NCI-H1417 (cell line): ENCODE measurements at places on chromosomes 3 and 15.

- no peak for DNase-seq
Observed at GRCh38 chr3:16290827-16291196, 25.8 kb downstream of the OXNAD1 start.

GRCh38 chr15:71249986-71250385, 134.7 kb downstream of the THSD4 start:
- no peak for DNase-seq

DNA sequence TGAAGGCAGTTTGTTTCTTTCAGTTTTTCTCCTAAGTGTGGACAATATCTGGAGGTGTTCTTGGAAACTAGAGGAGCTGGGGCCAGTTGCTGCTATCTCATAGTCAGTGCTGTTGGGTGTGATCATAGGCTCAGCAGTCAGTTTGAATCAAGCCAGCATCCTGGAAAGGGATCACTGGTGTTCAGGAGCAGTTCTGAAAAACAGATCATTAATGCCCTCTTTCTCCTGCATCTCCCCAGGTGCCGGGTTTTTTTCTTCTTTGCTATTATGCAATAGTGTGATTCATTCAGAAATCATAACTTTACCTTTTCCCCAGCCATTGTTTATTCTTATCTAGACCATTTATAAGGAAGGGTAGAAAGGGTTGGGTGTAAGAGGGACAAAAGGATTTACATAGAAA, 24.0 kb downstream of the LNP1 start:
- no peak for DNase-seq

- no peak for DNase-seq
Observed at GRCh38 chr3:149968216-149968615, 2.5 kb downstream of the PFN2 start.

GRCh38 chr3:105598042-105598796, 231.5 kb downstream of the ALCAM start:
- DNase-seq: no peak

GRCh38 chr3:195718477-195718984, 2.2 kb upstream of the MUC20 start:
- no peak for DNase-seq

GRCh38 chr15:98000249-98001203, 40.0 kb downstream of the ARRDC4 start:
- no peak for DNase-seq

- no peak for DNase-seq
Observed at GRCh38 chr3:127556565-127556964, 34.0 kb downstream of the TPRA1 start.

- no peak for DNase-seq
Observed at GRCh38 chr15:100311154-100311625, 30.6 kb downstream of the ADAMTS17 start.

GRCh38 chr3:150911771-150912170, 6.5 kb upstream of the MINDY4B start:
- DNase-seq: no peak

DNA sequence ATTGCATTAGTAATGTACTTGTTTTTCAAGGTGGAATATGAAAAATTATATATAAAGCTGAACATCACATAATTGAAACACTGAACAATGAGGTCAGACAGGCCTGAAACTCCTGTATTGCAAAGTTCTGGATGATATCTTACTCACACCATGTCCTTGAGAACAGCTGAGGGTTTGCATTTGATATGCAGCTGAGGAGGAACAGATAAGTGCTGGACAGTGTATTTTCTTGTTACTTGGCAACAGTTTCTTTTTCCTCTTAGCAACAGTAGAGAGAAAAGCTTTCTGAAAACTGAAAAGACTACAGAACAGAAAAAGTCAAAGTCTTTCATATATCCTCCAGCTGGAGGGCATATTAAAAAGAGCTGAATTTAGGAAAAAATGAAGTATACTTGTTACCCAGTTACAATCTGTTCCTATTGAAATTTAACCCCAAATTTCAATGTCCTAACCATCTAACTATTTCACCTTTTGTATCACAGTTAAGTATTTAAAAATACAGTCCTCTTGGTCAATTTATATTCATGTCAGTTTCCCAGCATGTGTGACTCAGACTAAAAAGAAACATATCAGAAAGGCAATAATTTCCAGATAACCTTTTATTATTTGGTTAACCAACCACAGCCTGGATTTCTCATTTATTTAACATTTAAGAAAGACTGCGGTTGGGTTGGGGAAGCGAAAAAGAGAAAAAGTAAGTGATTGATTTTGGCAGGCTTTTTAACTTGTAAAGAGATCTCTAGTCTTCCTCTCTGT, 733.0 kb upstream of the DPPA4 start:
- no peak for DNase-seq

GRCh38 chr3:188133219-188133618, 20.7 kb upstream of the LPP start:
- DNase-seq: no peak

GRCh38 chr3:148004331-148004730, 595.2 kb downstream of the ZIC1 start:
- no peak for DNase-seq

- no peak for DNase-seq
Observed at GRCh38 chr3:142500211-142500610, 52.4 kb upstream of the XRN1 start.

DNA sequence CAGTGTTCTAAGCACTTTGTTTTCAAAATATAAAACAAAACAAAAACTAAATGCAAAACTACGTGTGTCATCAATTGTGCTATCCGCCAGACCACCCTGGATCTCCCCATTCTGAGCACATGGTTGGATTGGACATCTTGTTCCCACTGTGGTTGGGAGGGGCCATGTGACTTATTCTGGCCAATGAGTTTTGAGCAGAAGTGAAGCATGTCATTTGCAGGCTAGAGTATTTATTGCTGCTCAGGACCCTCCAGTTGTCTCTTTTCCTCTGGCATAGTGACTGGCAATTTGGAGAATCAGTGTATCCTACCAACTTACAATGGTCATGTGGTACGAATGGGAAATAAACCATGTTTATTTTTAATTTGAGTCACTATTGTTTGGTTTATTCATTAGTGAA, 70.2 kb upstream of the ST8SIA2 start:
- no peak for DNase-seq

DNA sequence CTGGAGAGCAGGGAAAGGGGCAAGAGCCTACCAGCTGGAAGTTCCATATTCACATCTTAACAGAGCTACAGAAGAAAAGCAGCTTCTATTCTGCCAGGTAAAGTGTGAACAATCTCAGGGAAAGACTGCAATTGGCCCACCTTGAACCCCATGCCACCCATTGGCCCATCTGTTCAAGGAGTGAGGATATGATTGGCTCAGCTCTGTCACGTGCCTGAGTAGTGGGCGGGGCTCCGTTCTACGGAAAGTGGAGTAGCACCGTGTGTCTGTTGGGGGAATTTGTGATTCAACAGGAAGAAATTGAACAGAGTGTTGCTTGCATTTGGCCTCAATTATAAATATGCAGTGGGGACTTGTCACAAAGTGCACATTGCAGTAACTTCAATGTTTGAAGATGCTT, 81.8 kb downstream of the MINAR1 start:
- DNase-seq: no peak

DNA sequence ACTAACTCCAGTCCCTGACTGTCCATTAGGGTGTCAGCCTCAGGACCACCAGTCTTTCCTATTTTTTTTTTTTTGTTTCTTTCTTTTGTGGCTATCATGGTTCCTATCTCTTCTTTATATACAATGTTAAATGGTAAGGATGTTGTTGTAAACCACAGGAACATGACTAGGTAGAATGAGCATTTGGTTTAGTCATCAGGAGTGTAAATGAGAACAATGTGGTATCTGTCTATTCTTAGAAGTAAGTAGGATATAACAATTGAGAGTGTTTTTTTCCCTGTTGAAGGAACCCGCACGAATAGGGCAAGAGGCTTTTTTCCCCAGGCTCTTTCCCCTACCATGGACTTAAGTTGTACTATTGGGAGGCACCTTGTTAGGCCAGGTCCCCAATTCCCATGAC, 880.3 kb upstream of the GBE1 start:
- no peak for DNase-seq

- DNase-seq: no peak
Observed at GRCh38 chr3:152853196-152853595, 18.3 kb downstream of the P2RY1 start.
